ENCODE measurements at places on chromosomes 6 and 20. TPM values are rescaled to one million over a fixed set of nuclear protein-coding genes. Genes with fewer than 3 reads are reported as not detected.

DNA sequence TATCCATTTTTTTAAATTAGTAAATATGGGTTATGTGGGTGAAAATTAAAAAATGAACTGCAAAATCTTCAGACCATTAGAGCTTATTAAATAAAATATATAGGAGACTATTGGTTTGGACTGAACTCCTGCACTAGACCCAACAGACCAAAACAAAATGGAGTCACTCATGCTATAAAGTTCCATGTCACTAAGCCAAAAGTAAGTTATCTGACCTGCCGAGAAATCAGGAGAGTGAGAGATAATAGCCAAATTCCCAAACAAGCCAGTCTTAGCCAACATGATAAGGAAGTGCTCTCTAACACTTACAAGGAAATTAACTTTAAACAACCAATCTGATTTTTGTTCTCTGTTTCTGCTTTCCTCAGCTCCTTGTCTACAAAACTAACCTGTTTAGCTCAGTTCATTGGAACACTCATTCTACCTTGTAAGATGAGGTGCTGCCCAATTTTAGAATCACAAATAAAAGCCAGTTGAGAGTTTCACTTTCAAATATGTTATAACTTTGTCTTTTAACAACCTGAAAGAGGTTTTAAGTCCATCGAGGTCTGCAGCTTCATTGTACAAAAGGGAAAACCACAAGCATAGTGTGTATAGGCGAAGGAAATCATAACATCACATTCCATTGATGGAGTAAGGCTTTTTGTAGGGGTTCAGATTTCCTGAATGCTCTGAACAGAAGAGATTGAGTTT lies 220.5 kb downstream of the TENT5A start:
- no peak for DNase-seq

DNA sequence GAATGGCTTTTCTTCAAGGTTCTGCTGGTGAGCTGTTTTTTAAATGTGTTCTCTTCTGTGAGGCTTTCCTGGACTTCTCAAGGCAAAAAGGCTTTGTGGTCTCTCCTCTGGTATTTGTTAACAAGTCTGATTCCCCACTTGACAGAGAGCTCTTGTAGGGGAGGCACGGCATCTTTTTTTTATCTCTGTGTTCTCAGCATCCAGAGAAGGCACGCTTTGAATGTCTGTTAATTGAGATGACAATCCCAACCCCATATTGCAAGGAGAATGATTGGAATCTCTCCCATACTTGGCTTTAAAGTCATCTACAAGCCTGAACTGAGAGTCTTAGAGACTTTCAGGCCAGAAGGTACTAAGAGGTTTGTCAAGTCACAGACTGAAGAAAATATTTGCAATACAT lies 22.6 kb downstream of the EDN1 start:
- DNase-seq: no peak

MAFB gene
- total RNA-seq: not detected

GRCh38 chr20:35771689-35772562 lies at the start of gene PHF20:
Gene PHF20 (plus strand): TSS chr20:35772015. CDS start chr20:35801523, 29,508 bp downstream.
- DNase-seq: peak; percentile 98

ENPP5 gene
- 8.0 TPM for total RNA-seq

All from PC-9 (cell line).